Stimulated activated CD4-positive, alpha-beta T cell treated with anti-CD3 and anti-CD28 coated beads, Interleukin-2, amount 100 ng/mL, for 24 hours (primary cell): ENCODE measurements at places on chromosomes 2 and 18.
A peak's percentile ranks its signal among the peaks of the same experiment; 100 is the strongest.

GRCh38 chr2:205058409-205058808 lies 513.1 kb downstream of the PARD3B start:
- DNase-seq: no peak

DNA sequence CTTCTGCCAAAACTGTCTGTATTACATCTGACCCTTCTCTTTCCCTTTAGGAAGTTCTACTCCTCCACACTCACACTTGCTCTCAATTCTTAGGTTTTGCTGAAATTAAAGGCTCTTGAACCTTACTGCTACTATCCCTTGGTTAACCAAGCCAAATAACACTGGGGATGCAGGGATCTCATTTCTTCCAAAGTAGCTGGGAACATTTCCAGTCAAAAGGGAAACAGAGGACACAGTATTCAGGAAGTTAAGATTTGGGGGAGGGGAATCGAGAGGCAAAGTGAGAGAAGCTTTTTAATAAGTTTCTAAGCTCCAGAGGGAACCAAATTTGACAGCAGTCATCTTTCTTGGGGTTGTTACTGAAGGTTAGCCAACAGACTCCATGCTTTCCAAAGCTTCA lies 6.2 kb downstream of the SEPTIN2 start:
- no peak for DNase-seq

- DNase-seq: no peak
Observed at GRCh38 chr2:30931841-30932407, 124.7 kb upstream of the CAPN13 start.

GRCh38 chr18:63763831-63764600 lies 11.2 kb upstream of the SERPINB7 start:
- no peak for DNase-seq

DNA sequence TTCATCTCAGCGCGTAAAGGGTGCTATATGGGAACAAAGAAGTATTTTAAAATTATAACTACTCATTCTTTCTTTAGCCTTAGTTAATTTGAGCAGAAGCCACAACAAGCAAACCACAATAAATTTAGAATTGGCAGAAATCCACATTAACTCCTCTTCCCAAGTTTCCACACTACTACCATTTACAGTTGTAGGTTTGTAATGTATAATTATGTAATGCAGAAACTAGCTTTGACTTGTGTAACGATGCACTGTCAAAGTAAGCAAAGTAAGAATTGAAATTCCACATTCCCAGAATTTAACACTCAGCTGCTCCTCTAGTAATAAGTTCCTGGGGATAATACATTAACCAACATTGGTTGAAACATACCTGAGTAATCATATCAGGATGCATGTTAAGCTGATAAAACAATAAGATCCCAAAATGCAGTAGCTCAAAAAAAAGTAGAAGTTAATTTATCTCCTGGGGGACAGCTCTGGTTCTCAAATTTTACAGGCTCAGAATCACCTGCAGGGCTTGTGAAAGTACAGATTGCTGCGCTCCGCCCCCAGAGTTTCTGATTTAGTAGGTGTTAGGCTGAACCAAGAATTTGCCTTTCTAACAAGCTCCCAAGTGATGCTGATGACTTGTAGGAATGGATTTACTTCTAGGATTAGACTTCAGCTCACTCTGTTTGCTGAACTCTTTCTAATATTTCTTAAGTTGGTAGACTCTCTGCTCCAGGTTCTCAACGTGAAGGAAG lies 9.9 kb downstream of the GRP start:
- no peak for DNase-seq

GRCh38 chr2:46257476-46257875 lies 39.7 kb upstream of the EPAS1 start:
- DNase-seq: no peak

DNA sequence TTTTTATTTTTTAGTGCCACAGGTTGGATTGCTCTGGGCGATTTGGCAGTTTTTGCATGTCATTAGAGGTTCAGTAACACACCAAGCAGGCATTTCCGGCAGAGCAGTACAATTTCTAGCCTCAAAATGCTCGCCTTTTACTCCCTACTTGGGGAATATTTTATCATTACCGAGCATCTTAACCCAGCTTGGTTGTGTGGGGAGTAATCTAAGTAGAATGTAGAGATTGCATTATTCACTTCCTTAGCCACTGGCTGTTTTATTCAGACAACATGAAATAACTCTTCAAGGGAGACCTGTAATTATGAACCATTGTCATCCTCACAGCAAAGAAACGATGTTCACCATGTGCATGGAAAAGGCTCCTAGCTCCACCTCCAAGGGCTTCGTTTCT lies 13.1 kb downstream of the GRP start:
- no peak for DNase-seq

GRCh38 chr2:234481301-234481700 lies 15.6 kb downstream of the ARL4C start:
- DNase-seq: no peak

DNA sequence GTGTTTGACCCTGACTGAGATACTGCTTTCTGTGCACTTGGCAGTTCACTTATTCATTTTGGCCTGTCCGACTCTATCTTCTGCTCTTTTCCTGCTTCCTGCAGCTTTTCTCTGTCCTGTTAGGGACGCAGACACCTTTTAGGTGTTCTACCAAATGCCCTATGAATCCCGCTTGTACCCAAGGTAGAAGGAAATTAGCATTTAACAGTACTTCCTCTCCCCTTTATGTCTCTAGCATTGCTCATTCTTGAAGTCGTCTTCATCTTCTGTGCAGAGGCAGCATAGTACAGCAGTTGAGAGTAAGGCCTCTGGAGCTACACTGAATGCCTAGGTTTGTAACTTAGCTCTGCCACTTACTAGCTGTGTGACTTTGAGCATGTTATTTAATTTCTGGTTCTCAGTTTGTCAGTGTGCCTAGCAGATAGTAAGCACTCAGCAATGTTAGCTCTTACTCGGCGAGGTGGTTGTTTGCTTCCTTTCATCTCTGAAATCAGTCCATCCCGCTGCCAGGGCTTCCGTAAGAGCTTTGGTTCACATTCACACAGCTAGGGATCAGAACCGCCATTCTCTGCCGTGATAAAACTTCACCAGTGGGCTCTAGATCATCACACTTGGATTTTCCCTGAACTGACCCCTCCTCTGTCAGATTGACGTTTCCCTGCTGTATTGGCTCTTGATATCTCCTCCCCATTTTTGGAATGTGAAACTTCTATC lies 1.4 kb downstream of the CCT7 start:
- DNase-seq: no peak

DNA sequence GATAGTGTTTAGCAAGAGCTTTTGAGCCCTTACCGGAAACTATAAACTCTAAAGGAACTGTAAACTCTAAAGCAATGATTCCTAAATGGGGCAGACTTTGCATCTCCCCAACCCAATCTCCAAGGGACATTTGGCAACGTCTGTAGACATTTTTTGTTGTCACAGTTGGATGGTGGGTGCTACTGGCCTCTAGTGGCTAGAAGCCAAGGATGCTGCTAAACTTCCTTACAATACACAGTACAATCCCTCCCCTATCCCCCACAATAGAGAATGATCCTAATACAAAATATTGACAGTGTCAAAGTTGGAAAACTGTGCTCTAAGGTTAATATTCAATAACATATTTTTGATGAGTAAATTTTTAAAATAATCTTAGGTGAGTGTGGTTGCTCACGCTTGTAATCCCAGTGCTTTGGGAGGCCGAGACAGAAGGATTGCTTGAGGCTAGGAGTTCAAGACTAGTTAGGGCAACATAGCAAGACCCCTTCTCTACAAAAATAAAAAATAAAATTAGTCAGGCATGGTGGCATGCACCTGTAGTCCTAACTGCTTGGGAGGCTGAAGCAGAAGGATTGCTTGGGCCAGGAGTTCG lies 66.7 kb downstream of the PTPN4 start:
- DNase-seq: peak; percentile 39

DNA sequence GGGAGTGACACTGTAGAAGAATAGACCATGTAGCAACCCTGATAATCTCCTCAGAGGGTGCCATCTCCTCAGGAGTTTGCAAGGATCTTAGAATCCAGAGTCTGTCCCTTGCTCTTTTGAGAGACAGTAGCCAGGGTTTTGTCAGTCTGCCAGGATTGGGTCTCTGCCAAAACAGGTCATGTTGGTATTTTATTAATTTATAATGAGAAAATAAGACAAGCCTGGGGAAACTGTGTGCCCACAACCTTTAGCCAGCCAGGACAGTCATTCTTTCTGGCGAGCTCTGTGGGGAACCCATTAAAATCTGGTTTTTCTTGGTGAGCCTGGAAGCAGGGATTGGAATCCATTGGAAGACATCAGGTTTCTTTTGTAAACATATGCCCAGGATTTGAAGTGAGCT lies 78.6 kb downstream of the PTPRM start:
- DNase-seq: no peak

DNA sequence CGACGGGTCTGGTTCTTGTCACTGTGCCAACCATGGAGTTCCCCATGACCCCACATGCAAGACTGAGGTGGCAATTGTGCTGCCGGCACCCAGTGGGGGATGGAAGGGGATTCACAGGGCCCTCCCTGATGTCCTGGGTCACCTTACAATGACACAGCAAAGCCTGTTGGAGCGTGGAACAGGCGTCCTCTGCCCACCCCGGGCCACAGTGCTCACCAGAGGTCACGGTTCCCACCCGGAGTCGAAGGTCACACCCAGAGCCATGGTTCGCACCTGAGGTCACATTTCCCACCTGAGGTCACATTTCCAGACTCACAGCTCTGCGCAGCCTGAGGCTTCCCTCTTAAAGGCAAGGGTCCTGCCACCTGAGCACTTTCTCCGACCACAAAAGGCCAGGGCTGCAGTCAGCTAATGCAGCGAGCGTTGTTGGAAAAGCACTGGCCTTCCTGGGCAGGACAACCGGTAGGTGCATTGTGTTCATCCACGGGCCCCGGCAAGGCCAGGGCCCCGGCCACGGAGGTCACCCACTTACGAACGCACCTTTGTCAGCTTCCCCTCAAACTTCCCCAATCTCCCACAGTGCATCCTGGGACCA lies 24.0 kb downstream of the KIF1A start:
- DNase-seq: no peak

DNA sequence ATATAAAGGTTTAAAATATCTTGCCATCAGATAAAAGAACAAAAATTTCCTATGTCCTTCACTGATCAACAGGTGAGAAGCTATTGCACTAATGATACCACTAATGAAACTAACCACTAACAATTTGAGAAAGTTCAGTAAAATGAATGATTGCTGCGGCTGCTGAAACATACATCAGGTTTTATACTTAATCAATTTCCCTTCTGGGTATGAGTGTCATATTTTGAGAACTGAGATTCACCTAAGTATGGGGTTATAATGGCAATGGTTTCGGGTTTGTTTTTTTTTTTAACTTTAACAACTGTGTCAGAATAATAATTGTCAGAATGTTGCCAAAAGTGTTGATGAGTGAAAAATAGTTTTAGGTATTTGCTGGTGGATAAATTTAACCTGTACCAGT lies 151.3 kb upstream of the SLC39A10 start:
- no peak for DNase-seq

DNA sequence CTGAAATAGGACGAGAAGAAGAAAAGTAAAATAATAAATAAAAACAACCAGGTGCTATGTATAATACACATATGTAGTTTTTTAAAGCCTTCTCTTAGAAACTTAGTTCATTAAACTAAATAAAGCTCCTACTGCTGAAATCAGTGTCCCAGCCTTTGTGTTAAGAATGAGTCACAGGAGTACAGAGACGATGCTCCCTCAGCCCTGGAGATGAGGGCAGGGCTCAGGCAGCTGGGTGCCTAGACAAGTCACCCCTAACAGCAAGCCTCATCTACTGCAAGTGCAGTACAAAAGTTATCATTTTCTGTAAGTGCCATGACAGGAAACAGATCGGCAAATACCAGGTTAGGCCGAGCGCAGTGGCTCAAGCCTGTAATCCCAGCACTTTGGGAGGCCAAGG lies 18.2 kb downstream of the KIDINS220 start:
- DNase-seq: no peak

DNA sequence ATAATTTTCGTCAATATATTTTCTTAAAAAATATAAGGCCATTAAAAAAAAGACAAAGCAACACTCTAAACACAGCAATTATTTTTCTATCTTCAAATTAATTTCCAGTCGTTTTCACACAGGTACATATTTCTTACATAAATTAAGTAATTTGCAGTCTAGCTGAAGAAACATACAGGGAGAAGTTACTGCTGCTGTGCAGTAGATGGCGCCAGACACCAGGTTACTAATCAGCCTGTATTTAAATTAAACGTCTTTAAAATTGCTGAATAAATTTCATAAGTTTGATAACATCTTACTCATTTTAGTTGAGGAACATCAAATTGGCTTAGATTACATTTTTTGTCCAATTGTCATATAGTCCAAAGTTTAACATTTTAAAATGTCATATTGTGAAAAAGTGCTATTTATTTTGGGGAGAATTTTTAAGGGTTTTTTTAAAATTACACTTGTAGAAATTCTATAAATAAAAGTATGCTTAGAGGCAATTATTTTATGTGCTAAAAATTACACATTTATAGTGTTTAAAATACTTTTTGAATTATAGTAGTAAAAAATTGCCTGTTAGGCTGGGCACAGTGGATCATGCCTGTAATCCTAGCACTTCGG lies 88.4 kb downstream of the PMAIP1 start:
- peak; percentile 58 for DNase-seq

GRCh38 chr18:49694402-49694801 lies 118.9 kb downstream of the ACAA2 start:
- DNase-seq: no peak

GRCh38 chr2:142936629-142937028 lies 59.2 kb downstream of the KYNU start:
- no peak for DNase-seq

DNA sequence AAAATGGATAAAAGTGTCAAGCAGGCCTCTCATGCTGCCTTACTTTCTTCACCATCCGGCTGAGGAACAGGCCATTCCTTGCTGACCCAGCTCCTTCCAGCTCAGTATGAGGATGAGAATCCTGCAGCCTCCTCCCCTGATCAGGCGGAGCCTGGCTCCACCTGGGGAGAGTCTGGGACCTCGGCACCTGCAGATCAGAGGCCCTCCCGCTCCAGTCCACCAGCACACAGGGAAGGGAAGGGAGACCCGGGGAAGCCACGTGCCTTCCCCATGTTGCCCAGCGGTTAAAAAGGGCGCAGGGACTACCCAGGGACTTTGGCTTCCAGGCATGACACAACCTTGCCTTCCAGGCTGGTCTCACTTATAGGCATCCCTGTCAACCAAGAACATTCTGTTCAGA lies 172.0 kb downstream of the NDUFA10 start:
- DNase-seq: no peak
